ENCODE measurements at places on chromosomes 1 and 21.

DNA sequence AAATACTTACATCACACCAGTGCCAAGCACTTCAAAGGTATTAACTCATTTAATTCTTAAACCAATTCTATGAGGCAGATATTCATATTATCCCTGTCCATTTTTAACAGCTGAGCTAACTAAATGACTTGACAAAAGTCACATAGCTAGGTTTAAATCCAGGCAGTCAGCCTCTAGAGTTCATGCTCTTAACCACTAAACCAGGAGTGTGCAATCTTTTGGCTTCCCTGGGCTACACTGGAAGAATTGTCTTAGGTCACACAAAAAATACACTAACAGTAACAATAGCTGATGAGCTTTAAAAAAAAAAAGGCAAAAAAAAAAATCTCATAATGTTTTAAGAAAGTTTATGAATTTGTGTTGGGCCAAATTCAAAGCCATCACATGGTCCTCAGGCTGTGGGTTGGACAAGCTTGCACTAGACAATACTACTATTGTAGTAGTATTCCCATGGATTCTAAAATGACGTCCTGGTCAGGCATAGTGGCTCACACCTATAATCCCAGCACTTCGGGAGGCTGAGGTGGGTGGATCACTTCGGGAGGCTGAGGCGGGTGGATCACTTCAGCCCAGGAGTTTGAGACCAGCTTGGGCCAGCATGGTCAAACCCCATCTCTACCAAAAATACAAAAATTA is 10.0 kb downstream of the UBR4 start:
- no peak for DNase-seq

DNA sequence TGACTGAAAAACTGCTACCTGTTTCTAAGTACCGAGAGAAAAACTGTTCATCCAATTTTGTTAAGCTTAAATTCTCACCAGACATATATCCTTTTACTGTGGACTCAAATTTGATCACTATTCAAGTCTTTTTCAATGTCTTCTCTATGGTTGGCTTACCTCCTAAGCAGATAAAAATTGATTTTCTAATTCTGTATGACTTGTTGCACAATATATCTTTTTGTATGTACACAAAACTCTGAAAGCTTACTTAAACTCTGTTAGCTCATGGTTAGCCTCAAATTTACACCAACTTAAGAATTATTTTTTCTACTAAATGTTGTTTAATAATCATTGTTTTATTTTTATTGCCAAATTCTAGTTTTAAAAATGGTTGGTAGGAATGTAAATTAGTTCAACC is 715.4 kb downstream of the LTN1 start:
- DNase-seq, result no peak

DNA sequence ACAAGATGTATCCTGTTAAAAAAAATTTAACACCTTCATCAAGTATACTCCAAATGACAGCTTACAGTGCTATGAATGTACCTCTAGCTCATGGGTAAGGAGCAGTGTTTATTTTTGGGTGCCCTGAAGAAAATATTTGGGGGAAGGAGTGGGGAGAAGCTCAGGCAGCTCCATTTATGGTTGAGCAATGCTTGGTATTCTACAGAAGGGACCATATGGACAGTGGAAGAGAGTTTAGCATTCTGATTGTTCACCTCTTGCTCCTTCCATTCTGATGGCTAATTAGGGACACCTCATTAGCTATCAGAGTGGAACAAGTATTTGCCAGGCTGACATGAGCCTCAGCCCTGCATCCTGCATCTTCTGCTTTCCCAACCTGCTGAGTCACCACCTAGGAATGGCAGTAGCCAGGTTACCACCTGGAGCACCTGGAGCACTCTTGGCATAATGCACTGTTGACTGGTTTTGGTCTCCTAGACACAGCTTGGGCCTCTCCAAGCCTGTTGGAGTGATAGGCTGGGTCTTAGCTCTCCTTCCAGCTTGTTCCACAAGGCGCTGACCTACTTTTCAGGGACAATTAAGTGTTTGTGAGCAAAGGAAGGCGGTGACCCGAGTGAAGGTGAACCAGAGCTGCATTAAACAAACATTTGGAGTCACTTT is 62.0 kb upstream of the MACF1 start:
- no peak for DNase-seq

- DNase-seq, result no peak
These were observed 71.5 kb downstream of the CLCA4 start for GRCh38 chr1:86618358-86618757.

DNA sequence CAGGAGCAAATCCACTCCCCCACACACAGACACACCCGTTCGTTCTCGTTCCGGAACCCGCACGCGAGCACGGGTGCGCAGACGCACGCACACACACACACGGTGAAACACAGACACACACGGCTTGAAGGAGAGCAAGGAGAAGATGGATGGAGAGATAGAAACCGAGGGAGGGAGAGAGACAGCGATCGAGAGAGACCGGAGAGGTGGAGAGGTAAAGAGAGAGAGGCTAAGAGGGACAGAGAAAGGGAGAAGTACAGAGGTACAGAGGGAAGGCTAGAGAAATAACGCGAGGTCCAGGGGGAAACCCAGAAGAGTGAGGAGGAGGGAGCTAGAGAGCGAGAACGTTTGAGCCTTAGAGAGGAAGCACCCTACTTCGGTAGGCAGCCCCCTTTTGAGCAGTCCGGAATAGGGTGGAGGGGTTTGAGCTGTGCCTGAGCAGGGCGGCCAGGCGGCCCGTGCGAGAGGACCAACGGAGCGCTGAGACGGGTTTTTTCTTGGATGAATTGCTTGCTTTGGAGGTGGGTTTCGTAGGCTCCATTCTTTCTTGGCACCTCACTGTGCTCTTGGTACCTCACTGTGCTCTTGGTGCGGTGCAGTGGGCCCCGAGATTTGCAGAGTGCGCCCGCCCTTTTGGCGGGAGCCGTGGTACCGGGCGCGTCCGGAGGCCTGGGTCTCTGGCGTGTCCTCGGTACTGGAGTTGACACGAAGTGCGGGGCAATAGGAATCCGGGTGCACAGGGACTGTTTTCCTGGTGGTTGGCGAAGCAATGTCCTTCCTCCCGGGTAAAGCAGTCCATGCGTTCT is 88.4 kb upstream of the RHOU start:
- DNase-seq, result peak; percentile 49

DNA sequence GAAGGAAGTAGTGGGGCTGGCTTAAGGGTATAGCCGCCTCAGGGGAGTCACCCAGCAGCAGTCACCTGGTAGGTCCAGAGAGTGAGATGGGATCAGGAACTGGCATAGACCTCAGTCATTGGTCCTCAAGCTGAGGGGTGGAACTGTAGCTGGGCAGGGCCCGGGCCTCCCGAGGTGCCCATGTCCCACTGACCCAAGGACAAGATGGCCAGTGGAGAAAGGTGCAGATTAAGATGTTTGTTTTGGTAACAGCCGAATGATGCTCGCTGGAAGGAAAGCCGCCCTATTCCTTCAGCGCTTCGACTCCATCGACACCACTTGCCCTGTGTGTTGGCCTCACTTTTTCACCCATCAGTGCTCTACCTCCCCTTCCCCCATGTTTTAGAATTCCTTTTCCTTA is 16.4 kb downstream of the COL9A2 start:
- no peak for DNase-seq

GRCh38 chr1:55400508-55400907 is 185.3 kb upstream of the USP24 start:
- no peak for DNase-seq

DNA sequence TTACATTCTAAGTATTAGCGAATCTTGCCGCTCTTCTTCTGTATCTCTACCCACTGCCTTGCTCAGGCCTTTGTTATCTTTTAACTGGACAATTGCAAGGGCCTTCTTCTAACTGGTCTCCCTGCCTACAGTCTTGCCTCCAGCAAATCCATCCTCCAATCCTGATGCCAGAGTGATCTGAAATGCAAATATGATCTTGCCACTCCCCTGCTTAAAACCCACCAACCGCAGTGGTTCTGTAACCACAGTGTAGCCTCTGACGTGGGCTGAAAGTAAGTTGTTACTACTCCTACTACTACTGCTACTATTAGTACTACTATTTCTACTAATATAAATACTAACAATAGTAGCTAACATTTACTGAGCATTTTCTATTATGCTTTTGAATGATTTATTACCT is 12.4 kb downstream of the MOV10 start:
- no peak for DNase-seq

- no peak for DNase-seq
These were observed 9.3 kb downstream of the PCSK9 start for GRCh38 chr1:55048453-55049270.

- DNase-seq, result no peak
These were observed 64.3 kb downstream of the FYB2 start for GRCh38 chr1:56754708-56755479.

DNA sequence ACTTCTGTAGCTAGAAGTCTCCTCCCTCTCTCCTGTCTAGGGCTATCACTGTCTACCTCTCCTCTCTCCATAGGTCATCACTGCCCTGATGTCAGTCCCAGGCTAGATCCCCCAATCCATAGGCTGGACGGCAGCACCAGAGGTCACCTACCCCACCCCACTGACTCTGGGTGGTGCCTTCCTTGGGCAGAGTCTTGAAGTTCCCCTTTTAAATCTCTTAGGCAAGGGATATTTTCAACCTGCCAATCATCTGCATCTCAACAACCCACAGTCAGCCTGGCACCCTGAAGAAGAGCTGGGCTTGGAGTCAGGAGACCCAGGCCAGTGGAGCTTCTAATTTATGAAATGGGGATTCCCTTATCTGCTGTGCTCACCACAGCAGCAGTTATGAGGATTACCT is 13.2 kb downstream of the MYBPH start:
- DNase-seq, result peak; percentile 57

- no peak for DNase-seq
These were observed 120.5 kb downstream of the UBR4 start for GRCh38 chr1:19089524-19089923.

DNA sequence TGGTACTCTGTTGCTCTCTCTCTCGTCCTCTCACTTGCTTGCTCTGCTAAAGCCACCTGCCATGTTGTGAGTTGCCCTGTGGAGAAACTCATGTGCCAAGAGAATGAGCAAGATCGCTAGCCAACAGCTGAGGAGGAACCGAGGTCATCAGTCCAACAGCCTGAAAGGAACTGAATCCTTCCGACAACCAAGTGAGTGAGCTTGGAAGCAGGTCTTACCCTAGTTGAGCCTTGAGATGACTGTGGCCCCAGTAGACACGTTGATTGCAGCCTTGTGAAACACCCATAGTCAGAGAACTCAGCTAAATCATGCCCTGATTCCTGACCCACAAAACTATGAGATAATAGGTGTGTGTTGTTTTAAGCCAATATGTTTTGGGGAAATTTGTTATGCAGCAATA is 48.1 kb upstream of the BACH1 start:
- DNase-seq, result peak; percentile 64

GRCh38 chr1:33986390-33987095 is 122.7 kb downstream of the HMGB4 start:
- DNase-seq, result no peak

DNA sequence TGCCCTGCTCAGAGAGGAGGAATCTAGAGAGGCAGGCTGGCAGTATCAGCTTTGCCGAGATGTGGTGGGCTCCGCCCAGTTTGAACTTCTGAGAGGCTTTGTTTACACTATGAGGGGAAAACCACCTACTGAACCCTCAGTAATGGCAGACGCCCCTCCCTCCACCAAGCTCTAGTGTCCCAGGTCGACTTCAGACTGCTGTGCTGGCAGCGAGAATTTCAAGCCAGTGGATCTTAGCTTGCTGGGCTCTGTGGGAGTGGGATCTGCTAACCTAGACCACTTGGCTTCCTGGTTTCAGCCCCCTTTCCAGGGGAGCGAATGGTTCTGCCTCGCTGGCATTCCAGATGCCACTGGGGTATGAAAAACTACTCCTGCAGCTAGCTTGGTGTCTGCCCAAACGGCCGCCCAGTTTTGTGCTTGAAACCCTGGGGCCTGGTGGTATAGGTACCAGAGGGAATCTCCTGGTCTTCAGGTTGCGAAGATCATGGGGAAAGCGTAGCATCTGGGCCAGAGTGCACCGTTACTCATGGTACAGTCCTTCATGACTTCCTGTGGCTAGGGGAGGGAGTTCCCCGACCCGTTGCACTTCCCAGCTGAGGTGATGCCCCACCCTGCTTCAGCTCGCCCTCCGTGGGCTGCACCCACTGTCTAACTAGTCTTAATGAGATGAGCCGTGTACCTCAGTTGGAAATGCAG is 43.6 kb downstream of the C21orf91 start:
- peak; percentile 34 for DNase-seq

- DNase-seq, result no peak
These were observed 206.8 kb upstream of the PLXNA2 start for GRCh38 chr1:208450958-208451357.

DNA sequence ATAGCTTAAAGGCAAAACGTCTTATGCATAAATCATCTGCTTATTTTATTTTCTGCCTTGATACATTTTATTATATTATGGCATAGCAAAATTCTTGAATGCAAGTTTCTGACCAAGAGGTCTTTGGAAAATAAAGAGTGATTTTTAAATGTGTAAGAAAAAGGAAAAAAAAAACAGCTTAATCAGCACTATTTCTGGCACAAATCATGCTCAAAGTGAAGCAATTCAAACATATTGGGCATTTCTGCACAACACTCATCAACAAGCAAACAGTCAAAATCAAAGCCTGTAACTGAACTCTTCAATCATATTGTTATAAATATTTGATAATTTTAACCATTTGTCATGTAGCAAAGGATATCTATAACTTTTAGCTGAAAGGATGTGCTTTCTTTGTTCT is 250.9 kb downstream of the PTPRC start:
- DNase-seq, result no peak

All from suppressor macrophage (primary cell).